ENCODE measurements at places on chromosomes 1 and 21.

- no peak for DNase-seq
Observed at GRCh38 chr1:43034778-43035177, 76.1 kb upstream of the SLC2A1 start.

DNA sequence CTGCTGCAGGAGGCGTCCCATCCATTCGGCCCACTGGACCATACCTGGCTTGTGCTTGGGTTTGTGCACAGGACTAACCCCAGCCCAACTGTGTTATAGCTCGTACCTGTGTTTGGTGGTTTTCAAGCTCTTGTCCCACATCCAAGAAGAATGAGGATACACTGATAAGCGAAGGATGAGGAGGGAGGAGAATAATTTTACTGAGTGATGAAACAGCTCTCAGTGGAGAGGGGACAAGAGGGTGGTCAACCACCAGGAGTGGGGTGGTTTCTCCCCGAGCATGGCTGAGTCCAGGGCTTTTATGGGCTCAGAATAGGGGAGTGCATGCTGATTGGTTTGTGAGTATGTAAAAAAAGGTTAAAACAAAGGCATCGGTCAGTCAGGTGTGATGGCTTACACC lies 12.1 kb upstream of the USP48 start:
- no peak for DNase-seq

GRCh38 chr1:51990478-51990965 lies at the start of gene RAB3B:
RAB3B (minus strand) TSS chr1:51990700; CDS start chr1:51977117, 13,583 bp downstream.
- peak; percentile 98 for DNase-seq

DNA sequence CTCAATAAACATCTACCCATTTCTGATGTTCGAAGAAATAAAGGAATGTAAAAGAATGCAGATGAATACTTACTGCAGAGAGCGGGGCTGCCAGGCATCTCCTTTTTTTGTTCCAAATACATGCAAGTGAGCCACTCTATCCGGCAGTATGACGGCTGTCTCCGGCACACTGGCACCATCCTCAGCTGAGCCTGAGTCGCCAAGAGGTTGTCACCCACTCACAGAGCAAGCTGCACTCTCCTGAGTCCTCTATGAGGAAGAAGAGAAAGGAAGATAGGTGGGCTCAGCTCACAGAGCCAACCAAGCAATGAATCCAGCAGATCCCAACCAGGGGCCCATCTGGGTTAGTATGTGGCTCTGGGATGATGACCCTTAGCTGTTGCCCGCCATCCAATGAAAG lies 65.3 kb downstream of the CD46 start:
- DNase-seq: no peak

- no peak for DNase-seq
Observed at GRCh38 chr1:170548497-170548896, 16.5 kb downstream of the GORAB start.

GRCh38 chr1:114315631-114316030 lies 162.0 kb upstream of the SYT6 start:
- DNase-seq: no peak

GRCh38 chr1:151868486-151868885 lies 15.0 kb upstream of the THEM5 start:
- DNase-seq: no peak

GRCh38 chr1:95382000-95382786 lies 148.2 kb downstream of the RWDD3 start:
- DNase-seq: no peak

- DNase-seq: peak; percentile 31
Observed at GRCh38 chr21:17270229-17270628, 242.6 kb upstream of the CXADR start.

DNA sequence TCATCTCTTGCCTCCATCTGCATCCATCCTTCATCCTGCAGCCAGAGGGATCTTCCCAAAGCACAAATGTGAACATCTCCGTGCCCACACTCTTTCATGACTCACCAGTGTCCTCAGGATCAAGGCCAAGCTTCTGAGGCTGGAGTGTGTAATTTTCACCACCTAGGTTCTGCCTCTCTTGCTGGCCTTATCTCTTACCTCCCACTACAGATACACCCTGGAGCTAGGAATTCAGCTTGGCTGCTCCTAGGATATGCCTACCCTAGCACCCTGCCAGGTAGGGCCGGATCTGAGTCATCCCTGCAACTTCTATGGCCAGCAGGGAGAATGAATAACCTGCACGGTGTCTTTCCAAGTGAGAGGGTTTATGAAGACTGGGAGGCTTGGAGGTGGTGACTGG lies 208.7 kb upstream of the CSF3R start:
- DNase-seq: no peak

DNA sequence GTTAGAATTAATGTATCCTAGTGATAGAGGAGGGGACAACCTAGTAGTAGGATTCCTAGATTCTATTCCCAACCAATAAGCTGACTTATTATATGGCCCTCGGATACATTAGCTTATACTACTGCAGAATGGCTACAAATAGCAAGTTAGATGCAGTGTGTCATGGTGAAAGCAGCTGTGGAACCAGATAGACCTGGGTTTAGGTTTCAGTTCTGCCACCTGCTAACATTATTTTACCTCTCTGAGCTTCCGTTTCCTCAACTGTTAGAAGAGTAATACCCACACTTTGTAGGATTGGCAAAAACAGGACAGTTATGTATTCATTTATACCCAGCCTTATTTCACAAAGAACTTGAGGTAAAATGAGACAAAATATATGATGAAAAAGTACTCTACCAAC lies 21.6 kb upstream of the MAGOH start:
- DNase-seq: no peak

- no peak for DNase-seq
Observed at GRCh38 chr1:8545078-8545477, 227.2 kb downstream of the SLC45A1 start.

- no peak for DNase-seq
Observed at GRCh38 chr1:56506951-56507491, 72.3 kb downstream of the PLPP3 start.

DNA sequence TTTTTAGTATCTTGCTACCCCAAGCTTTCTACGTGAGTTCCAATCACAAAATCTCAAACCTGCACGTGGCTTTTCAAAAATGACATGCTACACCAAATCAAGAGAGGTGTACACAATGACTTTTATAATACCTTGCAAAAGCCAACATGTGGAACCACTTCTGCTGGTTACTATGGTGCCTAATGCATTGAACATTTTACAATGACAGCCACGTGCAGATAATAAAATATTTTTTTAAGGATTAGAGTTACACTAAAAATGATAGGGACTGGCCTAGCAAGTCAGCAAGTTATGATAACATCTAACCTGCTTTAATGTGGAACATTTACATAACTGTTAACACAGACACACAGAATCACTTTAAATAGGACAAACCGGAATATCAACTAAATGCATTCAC lies 30.2 kb downstream of the EYA3 start:
- no peak for DNase-seq

DNA sequence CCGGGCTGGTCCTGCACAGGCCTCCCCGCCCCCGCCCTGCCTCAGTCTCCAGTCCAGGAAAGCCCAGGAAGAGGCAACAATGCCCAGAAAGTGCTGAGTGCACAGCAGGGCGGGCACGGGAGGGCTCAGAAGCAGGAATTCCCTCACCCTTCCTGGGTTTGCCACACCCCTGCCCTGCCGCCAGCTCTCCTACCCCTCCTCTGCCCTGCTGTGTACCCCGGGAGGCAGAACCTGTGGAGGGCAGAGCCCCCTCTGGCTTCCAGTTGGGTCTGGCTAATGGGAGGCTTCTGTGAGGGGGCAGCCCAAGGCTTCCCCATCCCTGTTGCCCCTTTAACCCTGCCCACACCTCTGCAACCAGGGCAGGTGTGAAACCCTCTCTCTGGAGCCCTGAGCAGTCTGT lies 47.5 kb upstream of the CSF3R start:
- DNase-seq: no peak

GRCh38 chr1:184568148-184568547 lies 181.3 kb downstream of the C1orf21 start:
- no peak for DNase-seq

DNA sequence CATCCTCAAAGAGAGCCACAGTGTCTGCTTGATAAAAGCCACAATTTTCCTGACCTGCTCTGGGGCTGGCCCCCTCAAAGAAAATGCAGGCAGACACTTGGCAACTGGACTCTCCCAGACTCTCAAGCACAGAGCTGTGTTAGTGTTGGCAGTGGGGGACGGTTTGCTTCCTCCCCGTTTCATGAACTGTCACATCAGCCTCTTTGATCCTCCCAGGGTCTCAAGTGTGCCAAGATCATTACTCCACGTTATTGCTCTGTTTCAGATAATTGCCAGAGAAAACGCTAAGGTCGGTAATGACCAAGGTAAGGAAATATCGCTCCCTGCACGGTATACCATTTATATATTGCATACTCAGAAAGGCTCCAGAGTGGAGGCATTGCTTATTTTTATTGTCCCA lies 138.8 kb downstream of the NTMT2 start:
- no peak for DNase-seq

GRCh38 chr1:6124341-6124740 lies 55.8 kb downstream of the CHD5 start:
- DNase-seq: no peak

- DNase-seq: peak; percentile 95
Observed at GRCh38 chr1:15153184-15153841, at the start of gene TMEM51. TMEM51 (plus strand) TSS chr1:15153747; CDS start chr1:15215088, 61,341 bp downstream.

- DNase-seq: no peak
Observed at GRCh38 chr21:36127250-36127904, 7.5 kb upstream of the CBR3 start.
